Brain microvascular endothelial cell (primary cell): ENCODE measurements at places on chromosomes 6 and 20.
A peak's percentile ranks its signal among the peaks of the same experiment; 100 is the strongest.

- DNase-seq: peak; percentile 41
Observed at GRCh38 chr20:37543828-37544227, 16.2 kb upstream of the BLCAP start.

DNA sequence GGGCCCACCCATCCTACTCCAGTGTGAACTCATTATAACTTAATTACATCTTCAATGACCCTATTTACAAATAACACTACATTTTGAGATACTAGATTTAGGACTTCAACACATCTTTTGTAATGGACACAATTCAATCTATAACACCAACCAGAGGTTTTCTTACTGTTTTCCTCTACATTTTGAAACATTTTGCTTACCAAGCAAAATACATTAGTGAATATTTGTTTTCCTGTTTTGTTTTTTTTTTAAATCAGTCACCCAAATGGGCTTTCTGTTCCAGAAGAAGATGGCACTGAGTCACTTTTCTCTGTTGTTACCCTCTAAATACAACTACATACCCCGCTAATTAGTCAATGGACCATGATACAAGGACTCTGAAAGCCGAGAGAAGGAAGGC lies 104.7 kb upstream of the PRND start:
- no peak for DNase-seq

GRCh38 chr6:67666177-67666964 lies 968.7 kb upstream of the ADGRB3 start:
- no peak for DNase-seq

DNA sequence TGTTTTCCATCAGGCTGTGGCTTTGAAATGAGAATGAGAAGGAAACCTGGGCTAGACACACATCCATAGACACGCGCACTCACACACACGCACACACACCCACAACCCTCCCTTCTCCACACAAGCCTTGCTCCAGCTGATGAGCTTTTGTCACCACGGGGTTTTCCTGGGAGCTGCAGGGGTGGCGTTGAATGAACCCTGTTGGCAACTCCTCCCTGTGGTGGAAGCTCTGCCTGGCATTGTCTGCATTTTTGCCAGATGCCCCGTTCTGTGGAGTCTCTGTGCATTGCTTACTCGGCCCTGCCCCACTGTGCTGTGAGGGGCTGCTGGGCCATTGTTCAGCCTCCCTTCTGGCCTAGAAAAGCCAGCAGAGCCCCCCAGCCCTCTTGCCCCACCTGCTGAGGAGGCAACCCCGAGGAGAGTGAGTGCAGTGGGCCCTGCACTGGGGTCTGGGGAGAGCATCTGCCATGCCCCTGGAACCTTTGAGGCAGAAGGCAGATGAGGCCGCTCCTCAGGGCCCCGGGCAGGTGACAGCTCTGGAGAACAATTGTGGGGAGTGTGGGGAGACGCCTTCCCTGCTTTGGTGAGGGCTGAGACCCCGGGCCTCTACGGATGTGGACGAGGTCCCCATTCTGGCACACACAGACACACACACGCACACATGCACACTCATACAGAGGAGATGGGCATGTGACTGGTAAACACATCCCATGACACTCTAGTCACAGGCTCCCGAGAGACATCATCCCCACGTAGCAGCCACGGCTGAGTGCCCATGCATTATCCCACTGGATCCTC lies 9.9 kb downstream of the ADIG start:
- DNase-seq: peak; percentile 16

DNA sequence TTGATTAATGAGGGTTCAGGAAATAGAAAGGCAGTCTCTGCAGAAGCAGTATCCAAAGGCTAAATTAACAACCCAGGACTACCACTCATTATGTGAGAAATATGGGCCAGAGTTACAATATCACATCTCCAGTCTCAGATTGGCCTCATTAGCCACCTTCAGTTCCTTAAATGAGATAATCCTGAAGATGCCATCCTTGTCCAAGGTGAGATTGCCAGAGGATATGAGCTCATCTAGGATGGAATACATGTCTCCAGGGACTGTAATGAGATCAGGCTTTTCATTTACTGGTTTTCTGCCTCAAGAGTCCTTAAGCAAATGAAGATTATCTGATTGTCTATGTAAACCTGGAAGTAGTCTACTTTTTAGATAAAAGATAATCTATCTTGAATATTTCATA lies 196.3 kb downstream of the FUT9 start:
- DNase-seq: no peak

DNA sequence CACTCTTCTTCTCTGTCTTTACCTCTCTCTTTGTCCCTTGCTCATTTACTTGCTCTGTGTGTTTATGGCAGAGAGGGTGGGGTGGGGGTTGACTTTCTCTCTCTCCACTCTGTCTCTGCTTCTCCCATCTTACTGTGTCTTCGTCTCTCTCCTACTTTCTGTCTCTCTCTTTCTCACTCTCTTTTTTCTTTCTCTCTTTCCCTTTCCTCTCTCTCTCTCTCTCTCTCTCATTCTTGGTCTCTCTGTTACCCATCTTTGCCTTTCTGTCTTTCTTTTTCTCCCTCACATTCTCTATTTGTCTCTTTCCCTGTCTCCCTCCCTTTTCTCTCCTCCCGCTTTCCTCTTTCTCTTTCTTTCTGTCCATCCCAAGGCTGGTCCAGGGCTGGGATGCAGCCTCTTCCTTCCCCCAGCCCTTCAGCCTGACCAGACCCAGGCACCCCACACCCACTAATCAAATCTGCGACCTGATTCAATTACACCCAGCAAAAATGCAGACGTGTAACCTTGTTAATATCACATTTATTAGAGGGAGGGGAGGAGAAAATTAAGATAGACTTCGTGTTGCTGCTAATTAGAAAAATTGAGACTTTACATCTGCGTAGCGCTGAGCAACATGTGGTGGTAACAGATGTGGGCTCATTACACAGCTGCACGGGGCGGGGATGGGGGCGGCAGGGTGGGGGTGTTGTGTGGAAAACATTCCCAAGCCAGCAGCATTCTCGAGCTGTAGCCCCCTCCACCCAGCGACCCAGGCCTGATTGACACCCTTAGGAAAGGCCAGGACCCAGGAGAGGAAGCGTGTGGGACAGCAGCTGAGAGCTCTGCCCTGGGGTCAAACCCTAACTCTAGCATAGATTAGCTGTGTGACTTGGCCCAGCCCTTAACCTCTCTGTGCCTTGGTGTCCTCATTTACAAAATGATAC lies 124.9 kb upstream of the MAFB start:
- no peak for DNase-seq

DNA sequence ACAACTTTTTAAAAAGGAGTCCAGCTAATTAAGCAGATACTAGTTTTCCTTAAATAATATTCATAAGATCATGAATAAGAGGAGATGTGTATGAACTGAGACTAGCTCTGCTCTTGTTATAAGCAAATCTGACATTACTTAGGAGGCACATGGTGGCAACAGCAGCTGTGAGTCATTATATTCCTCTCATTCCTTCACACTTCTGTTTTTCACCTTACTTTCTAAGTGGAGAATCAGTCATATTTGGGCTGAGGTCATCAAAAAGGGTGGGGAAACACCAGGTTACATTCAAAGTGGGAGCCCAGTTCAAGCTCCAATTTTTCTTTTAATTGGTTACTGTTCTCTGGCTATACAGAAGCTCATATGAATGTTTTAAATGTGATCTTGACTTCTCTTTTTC lies 6.0 kb upstream of the RIPPLY2 start:
- no peak for DNase-seq

GRCh38 chr6:12311106-12311505 lies 20.9 kb downstream of the EDN1 start:
- DNase-seq: no peak

DNA sequence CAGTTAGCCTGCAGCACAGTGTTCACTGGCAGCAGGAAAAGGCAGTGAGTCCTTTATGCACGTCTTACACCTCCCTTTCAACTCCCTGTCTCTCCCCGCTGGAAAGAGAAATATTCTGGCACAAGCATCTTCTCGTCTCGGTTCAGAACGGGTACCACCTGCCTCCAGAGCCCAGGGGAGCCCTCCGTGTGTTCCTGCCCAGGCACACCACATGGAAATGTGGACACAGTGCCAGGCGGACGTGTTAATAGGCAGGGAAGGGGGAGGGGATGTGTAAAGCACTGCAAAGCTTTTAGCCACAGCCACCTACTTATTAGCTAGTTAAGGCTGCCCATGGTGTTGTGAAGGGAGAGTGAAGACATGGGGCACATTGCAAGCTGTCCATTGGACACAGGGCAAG lies 219.7 kb downstream of the FARS2 start:
- DNase-seq: no peak

- no peak for DNase-seq
Observed at GRCh38 chr6:167442796-167443680, 118.2 kb downstream of the TTLL2 start.

DNA sequence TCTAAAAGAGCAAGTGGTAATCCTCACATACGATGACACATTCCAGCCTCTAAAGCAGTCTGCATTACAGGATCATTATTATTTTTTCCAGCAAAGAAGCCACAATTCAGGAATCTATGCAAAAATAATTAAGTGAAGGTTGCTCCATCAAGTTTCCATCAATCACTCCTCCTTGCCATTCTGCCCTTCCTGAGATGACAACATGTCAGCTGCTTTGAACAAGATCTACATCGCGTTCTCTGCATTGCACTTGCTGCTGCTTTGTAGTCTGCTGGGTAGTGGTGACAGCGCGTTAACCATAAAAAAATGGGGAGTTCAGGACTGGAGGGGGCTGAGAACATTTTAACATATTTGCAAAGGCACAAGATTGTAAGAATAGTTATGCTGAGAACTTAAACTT lies 147.7 kb downstream of the GMPR start:
- no peak for DNase-seq

DNA sequence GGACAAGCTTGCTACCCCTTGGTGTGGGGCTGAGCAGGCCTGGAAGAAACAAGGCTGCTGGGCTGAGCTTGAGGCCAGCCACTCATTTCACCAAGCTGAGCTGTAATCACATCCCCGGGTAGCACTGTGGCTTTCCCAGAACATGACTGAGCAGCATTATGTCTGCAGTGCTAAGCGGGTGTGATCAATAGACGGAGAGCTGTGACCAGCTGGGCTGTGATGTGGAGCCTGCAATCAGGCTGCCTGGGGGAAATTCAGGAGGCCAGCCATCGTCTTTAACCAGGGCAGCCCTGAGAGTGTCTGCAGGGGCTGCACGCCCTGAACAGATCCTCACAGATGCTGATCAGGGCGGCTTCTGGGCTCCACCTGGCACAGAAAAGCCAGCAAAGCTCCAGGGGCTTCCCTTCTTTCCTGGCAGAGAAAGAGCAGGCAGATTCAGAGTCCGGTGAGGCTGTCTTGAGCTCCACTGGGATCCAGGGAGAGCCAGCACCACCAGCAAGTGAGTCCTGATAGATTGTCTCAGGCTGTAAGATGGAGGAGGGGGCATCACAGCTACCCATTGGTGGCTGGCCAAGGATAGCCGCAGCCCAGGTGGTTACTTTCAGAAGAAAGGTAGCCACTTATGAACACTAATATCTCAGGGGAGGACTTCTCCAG lies 165.9 kb downstream of the NRN1 start:
- DNase-seq: no peak

GRCh38 chr6:121879149-121879548 lies 443.7 kb downstream of the GJA1 start:
- DNase-seq: peak; percentile 56

- no peak for DNase-seq
Observed at GRCh38 chr6:45772886-45773495, 242.7 kb downstream of the CLIC5 start.

- DNase-seq: no peak
Observed at GRCh38 chr6:147936703-147937470, 405.8 kb upstream of the SASH1 start.

GRCh38 chr20:3796477-3797225 lies 541 bp downstream of the CDC25B start:
- no peak for DNase-seq

DNA sequence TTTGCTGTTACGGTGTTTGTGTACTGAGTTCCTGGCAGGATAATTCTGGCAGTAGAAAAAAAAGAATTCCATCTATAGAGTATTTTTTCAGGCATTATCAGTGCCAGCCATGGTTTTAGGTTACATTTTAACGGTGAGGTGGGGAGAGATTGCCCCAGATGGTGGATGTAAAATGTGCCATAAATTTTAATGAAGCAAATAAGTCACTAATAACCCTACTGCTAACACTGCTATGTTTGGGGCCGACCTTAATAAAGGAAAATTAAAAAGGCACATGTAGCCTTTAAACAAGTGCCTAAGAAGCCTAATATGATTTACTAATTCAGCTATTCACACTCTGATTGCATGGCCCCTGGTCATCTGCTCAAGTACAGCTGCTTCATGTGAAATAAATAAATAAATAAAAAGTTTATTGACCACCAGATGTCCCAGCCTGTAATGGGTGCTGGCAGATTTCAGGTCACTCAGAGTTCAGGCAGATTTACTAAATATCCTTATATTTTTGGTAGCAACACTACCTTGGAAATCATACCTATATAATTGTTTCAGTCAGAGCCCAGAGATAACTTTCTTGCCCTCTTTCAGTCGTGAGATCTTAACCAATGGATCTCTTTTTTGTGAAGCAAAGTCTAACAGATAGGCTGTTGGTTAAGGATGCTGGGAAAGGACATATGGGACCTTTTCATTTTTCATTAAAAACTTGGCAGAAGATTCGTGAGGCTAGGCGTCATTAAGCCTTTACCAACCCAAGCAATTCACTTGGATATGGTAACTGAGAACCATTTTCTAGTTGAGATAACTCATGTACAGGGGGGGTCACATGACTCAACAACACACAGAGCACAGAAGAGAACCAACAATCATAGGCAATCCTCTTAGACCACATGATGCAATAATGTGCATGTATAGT lies 495.0 kb upstream of the NRSN1 start:
- DNase-seq: no peak

GRCh38 chr6:3011592-3011991 lies 11.9 kb downstream of the NQO2 start:
- DNase-seq: no peak

- DNase-seq: no peak
Observed at GRCh38 chr6:71332012-71332411, 43.4 kb downstream of the OGFRL1 start.

DNA sequence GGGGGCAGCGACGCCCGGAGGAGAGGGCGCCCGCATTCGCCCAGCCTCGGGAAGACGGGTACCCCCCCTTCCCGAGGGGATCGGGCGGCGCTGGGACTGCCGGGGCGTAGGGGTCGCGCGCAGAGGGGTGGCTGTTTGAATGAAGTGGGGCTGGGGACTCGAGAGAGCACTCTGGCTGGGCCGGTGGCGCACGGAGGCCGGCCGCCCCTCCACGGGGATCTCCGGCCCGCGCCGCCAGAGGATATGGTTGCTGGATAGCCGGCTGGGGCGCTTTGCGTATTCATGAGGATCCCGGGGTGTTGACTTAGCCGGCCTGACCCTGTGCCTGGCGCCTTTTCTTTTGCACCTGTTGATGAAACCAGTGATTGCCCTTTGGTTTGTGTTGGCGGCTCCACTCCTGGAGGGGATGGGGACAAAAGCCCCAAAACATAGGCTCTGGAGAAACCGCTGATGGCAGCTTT lies 469 bp downstream of the SYNJ2 start:
- DNase-seq: no peak
